ENCODE measurements at places on chromosomes 2 and 18. TPM values are rescaled to one million over a fixed set of nuclear protein-coding genes. Genes with fewer than 3 reads are reported as not detected.

- no peak overlapping the region for H3K4me3 ChIP-seq
- H3K4me1 ChIP-seq = no peaks in the 10 kb centered on the region
- no peaks in the 10 kb centered on the region for H3K27me3 ChIP-seq
- H3K36me3 ChIP-seq = no peaks in the 10 kb centered on the region
- no peak overlapping the region for H3K27ac ChIP-seq
Observed at GRCh38 chr2:181558371-181558770, 98.5 kb downstream of the CERKL start.

GRCh38 chr2:160110674-160111239, 48.3 kb upstream of the PLA2R1 start:
- no peak overlapping the region for H3K4me3 ChIP-seq
- H3K27me3 ChIP-seq = no peaks in the 10 kb centered on the region
- H3K4me1 ChIP-seq = no peaks in the 10 kb centered on the region
- no peak overlapping the region for H3K27ac ChIP-seq
- H3K36me3 ChIP-seq = no peaks in the 10 kb centered on the region
- no peak for DNase-seq

Gene WNT10A
- total RNA-seq = not detected

- no peaks in the 10 kb centered on the region for H3K4me1 ChIP-seq
- no peak for DNase-seq
- H3K4me3 ChIP-seq = no peak overlapping the region
- H3K27me3 ChIP-seq = no peaks in the 10 kb centered on the region
Observed at GRCh38 chr2:201329409-201329808, 27.7 kb downstream of the FLACC1 start.

Gene PKP4
- 86.6 TPM for total RNA-seq

DNA sequence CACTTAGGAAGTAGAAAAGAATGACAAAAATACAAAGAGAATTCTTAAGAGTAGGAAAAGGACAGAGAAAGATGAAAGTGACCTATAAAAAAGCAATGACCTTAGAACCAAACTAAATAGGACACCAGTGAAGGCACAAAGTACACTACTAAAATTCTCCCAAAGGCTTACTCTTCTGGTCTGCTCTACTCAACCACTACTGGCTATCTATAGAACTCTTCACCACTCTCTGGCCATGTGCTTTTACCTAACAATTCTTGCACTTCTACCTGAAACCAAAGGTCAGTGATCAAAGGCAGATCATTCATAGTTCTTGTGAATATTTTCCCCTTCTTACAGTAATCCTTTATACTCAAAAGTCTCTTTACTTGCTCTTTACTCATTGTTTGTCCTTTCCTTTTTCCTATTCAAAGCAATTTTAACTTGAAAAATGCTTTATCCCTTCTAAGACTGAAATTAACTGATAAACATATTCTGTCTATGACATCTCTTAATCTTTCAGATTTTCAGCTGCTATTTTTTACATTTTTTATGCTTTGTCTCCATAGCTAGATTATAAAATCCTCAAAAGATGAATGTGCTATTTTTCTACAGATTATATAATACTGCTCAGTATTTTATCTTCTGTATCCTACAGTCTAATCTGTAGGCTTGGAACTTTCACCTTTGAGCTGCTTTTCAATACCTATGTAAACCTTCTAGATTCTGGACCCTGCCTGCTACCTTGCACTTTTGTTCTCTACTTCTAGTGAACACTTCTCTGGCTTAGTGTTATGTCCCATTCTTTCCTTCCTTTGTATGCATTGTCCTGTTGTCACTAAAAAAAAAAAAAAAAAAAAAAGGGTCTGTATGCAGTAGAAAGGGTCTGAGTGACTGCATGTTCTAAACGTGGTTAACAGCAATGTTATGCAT, 64.6 kb downstream of the NCKAP1 start:
- H3K27me3 ChIP-seq = no peaks in the 10 kb centered on the region
- H3K36me3 ChIP-seq = no peaks in the 10 kb centered on the region
- DNase-seq = no peak
- H3K4me3 ChIP-seq = no peak overlapping the region
- no peak overlapping the region for H3K27ac ChIP-seq
- H3K4me1 ChIP-seq = no peaks in the 10 kb centered on the region

DNA sequence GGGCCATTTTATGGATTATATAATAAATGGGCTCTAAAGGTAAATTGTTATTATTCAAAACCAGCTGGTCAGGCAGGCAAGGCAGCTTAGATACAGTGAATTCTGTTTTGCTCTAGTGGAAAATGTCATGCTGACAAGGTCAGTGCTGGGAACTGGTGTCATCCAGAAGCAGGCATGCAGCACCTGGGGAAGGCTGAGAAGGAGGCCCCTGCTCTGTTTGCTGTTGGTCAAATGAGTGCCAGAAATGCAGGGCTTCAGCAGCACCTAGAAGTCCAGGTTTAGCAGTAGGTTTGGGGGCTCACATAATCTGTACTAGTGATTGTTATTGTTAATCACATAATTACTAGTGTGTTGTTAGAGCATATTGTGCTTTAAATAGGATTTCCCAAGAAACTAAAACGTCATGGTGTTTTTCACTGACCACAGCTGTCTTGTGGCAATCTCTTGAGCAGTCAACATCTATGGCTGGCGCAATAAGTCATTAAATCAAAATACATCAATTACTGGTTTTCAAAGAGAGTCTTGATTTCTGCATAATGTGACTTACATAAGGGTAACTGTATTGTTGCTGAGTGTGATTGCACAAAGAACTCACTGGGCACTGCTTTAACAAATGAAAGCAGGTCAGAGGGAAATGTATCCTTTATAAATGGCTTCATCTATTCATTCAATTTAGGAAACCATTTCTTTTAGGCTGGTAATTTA, 99.1 kb downstream of the MYO3B start:
- H3K4me3 ChIP-seq = no peak overlapping the region
- DNase-seq = no peak
- no peaks in the 10 kb centered on the region for H3K4me1 ChIP-seq
- H3K27ac ChIP-seq = no peak overlapping the region

- no peaks in the 10 kb centered on the region for H3K27me3 ChIP-seq
- no peak overlapping the region for H3K27ac ChIP-seq
- H3K4me1 ChIP-seq = no peaks in the 10 kb centered on the region
- H3K36me3 ChIP-seq = no peaks in the 10 kb centered on the region
Observed at GRCh38 chr2:52128081-52128480, 1096.1 kb upstream of the NRXN1 start.

Gene CYS1
- not detected for total RNA-seq

- H3K27ac ChIP-seq = no peak overlapping the region
- H3K4me3 ChIP-seq = no peak overlapping the region
- no peaks in the 10 kb centered on the region for H3K36me3 ChIP-seq
- H3K27me3 ChIP-seq = no peaks in the 10 kb centered on the region
- DNase-seq = no peak
- no peaks in the 10 kb centered on the region for H3K4me1 ChIP-seq
Observed at GRCh38 chr2:100038011-100038410, 104.4 kb downstream of the AFF3 start.

DNA sequence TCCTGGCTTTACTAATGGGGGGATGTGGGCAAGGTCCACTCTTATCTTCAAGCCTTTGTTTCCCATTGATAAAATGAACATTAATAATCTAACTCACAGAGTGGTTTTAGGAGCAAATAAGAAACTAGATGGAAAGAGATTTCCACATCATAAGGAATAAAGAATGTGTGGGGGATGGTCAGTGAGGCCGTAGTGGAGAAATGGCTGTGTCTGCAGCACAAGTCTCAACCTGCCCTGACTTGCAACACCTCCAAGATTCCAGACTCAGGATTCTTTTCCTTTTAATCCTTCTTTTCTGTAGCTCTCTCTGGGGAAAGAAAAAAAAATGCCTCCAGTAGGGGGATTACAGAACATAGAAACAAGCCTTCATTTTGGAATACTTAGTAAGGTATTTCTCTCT, 124.2 kb upstream of the MEX3C start:
- DNase-seq = no peak
- no peaks in the 10 kb centered on the region for H3K4me1 ChIP-seq
- no peak overlapping the region for H3K27ac ChIP-seq
- H3K27me3 ChIP-seq = no peaks in the 10 kb centered on the region
- H3K36me3 ChIP-seq = no peaks in the 10 kb centered on the region

DNA sequence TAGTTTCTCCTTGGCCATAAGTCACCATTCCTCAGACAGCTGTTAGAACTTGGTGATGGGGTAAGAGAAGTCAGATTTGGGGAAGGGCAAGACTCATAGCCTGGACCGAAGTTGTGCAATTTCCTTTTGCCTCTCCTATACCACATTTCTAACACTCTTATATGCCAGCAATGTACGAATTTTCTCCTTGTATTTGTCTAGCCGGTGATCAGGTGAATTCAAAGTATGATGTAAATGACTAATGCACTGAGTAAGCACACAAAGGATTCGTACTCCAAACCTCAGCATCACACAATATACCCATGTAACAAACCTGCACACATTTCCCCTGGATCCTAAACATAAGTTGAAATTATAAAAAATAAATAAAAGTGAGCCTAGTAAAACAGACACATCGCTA, 1143.5 kb upstream of the CELF4 start:
- H3K4me1 ChIP-seq = no peaks in the 10 kb centered on the region
- no peak overlapping the region for H3K27ac ChIP-seq
- H3K4me3 ChIP-seq = no peak overlapping the region
- H3K27me3 ChIP-seq = no peaks in the 10 kb centered on the region

DNA sequence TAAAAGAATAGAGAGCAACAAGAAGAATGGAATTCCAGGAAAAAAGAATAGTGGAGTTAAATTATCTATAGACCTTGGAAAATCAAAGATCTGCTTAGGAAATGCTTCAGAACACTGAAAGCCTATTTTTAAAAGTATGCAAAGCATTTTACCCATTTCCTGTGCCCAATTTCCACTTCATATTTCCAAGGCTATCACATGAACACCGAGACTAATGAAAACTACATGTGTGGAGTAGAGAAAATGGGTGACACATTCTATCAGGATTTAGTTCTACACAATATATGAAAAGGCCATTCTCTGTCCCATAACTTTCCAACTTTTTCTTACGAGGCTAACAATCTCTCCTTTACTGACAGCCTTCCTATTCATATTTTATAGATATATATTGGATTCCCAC, 279.4 kb downstream of the CCDC178 start:
- no peak for DNase-seq
- no peak overlapping the region for H3K27ac ChIP-seq
- no peaks in the 10 kb centered on the region for H3K27me3 ChIP-seq
- H3K4me1 ChIP-seq = no peaks in the 10 kb centered on the region
- no peaks in the 10 kb centered on the region for H3K36me3 ChIP-seq
- H3K4me3 ChIP-seq = no peak overlapping the region

Gene FOXD4L1
- total RNA-seq = not detected

DNA sequence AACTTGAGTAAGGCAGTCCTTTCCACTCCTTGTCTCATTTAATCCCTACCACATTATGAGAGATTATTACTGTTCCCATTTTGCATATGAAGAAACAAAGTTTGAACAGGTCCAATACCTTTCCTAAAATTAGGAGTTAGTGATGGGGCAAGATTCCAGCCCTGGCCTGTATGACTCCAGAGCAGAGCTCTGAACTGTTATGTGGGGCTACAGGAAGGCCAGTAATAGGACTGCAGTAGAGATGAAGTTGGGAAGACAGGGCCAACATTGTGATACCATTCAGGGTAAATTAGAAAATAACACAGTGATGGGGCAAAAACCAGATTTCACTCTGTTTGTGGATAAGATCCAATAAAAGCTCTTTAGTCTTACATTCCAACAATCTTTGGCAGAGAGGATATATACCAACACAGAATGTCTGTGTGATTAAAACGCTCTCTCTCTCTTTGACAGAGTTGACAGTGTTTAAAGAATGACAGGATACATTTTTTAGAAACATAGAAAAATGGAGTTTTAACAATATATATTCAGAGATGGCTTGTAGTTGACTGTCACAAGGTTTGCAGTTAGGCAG, 22.7 kb downstream of the KATNAL2 start:
- H3K4me3 ChIP-seq = no peak overlapping the region
- no peaks in the 10 kb centered on the region for H3K27me3 ChIP-seq
- H3K36me3 ChIP-seq = no peaks in the 10 kb centered on the region

GRCh38 chr2:133573491-133574162, 5.4 kb upstream of the NCKAP5 start:
- H3K27me3 ChIP-seq = no peaks in the 10 kb centered on the region
- H3K27ac ChIP-seq = no peak overlapping the region
- H3K4me1 ChIP-seq = no peaks in the 10 kb centered on the region
- no peak overlapping the region for H3K4me3 ChIP-seq
- H3K36me3 ChIP-seq = no peaks in the 10 kb centered on the region

- no peaks in the 10 kb centered on the region for H3K4me1 ChIP-seq
- H3K27me3 ChIP-seq = no peaks in the 10 kb centered on the region
- no peak for DNase-seq
- no peaks in the 10 kb centered on the region for H3K36me3 ChIP-seq
Observed at GRCh38 chr18:68418881-68419280, 296.0 kb downstream of the TMX3 start.

DNA sequence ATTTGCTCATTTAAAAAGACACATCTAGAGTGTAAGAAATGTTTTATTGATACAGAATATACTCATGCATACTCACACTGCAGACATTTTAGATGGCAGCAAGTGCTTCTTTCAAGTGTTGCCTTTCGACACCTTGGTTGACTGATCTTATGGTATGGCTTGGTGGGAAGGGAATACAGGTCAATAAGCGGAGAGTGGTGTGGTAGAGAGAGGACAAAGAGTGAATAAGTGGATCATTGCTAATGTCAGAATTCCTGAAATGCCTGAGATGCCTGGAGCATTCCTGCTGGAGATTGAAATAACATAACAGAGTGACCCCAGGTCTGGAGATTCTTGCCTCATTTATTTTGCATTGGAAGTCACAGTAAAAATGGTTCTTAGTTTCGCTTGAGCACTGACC, 76.7 kb downstream of the RND3 start:
- H3K27me3 ChIP-seq = no peaks in the 10 kb centered on the region
- H3K27ac ChIP-seq = no peak overlapping the region
- no peak for DNase-seq
- H3K36me3 ChIP-seq = no peaks in the 10 kb centered on the region
- no peaks in the 10 kb centered on the region for H3K4me1 ChIP-seq

DNA sequence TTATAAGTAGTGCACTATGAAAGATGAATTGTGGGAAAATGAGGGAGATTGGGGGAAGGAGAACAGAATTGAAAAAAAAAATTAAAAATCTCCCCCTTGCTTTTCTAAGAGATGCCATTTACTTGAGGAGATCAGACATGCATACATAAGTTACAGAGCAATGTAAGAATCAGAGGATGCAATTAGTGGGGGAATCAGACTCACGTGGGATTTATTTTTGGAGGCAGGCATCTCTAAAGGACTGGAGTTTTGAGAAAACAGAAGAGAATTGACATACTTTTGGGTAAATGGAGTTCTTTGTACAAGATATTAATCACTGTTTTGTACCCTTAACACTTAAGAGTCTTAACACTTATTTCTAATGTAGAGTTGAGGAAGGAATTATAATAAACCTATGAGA, 52.7 kb downstream of the MTX2 start:
- no peak overlapping the region for H3K4me3 ChIP-seq
- H3K27ac ChIP-seq = no peak overlapping the region
- DNase-seq = no peak
- no peaks in the 10 kb centered on the region for H3K27me3 ChIP-seq
- H3K36me3 ChIP-seq = no peaks in the 10 kb centered on the region

- H3K36me3 ChIP-seq = no peaks in the 10 kb centered on the region
- H3K27ac ChIP-seq = no peak overlapping the region
Observed at GRCh38 chr18:292271-292670, 24.4 kb upstream of the THOC1 start.

Gene RAB3GAP1
- total RNA-seq = 34.5 TPM

GRCh38 chr2:231449503-231450054, 14.7 kb downstream of the NCL start:
- no peaks in the 10 kb centered on the region for H3K4me1 ChIP-seq
- H3K27me3 ChIP-seq = no peaks in the 10 kb centered on the region
- no peak overlapping the region for H3K4me3 ChIP-seq
- H3K36me3 ChIP-seq = no peaks in the 10 kb centered on the region

Gene SPDYA
- total RNA-seq = not detected

GRCh38 chr2:239212929-239213642, 187.7 kb downstream of the HDAC4 start:
- H3K36me3 ChIP-seq = no peaks in the 10 kb centered on the region
- H3K4me1 ChIP-seq = no peaks in the 10 kb centered on the region
- H3K27ac ChIP-seq = no peak overlapping the region
- no peaks in the 10 kb centered on the region for H3K27me3 ChIP-seq
- no peak for DNase-seq

Gene ATP6V1C2
- 0.47 TPM for total RNA-seq
